ENCODE measurements at places on chromosomes 5 and 9.

DNA sequence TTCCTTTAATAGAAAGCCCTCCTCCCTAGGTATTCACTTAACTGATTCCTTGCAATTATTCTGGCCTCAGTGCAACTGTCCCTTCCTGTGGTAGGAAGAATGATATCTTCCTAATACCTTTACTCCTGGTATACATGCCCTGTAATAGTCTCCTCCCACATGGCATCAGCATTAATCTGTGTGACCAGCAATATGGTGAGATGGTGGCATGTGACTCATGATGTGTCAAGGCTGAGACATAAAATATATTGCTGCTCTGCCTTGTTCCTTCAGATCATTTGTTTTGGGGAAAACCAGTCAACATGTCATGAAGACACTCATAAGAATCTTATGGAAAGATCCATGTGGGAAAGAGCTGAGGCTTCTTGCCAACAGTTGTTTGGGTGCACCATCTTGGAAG lies 149.1 kb upstream of the TRPM3 start:
- no peak for DNase-seq

GRCh38 chr9:123716339-123716945 lies 213.5 kb downstream of the DENND1A start:
- DNase-seq = no peak

GRCh38 chr5:135010502-135011354 lies 23.3 kb downstream of the PITX1 start:
- DNase-seq = no peak

GRCh38 chr9:129176701-129177442 lies 1.2 kb downstream of the IER5L start:
- DNase-seq = no peak

DNA sequence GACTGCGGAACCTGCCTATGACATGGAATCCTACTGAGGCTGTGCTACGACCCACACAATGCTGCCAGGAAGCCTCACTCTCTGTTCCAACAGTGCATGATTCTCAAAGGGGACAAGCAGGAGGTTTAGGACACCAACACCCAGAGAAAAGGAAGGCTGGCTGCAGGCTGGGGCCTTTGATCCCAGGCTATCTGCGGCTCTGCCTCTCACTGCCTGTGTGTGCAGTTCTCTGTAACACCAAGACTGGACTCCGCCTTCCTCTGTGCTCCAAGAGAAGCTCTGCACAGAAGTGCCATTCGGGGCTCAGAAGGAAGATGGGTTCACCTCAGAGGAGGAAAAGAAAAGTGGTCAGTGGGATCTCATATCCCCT lies 20.5 kb downstream of the ANKH start:
- DNase-seq = no peak

GRCh38 chr5:29758986-29759421 lies 1434.5 kb upstream of the CDH6 start:
- no peak for DNase-seq

- no peak for DNase-seq
Observed at GRCh38 chr9:87119328-87119881, 172.1 kb upstream of the GAS1 start.

DNA sequence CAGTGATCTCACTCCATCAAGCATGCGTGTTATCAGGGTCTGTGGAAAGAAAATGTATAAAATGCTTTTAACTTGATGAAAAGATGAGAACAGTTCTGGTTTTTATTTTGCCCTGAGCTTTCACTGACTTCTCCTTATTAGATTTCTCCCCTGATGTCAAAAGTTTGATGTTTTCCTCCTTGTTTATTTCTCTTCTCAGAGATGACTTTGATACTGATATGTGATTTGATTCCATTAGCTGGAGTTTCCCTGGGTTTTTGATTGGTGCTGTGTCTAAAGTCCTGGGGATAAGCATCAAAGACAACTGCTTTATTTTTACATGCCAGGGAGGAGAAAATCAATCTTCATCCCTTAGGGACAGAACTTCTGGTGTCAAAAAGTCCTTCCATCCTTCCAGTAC lies 510.0 kb downstream of the KCTD16 start:
- no peak for DNase-seq

- no peak for DNase-seq
Observed at GRCh38 chr9:21174671-21175070, 8.2 kb upstream of the IFNA21 start.

DNA sequence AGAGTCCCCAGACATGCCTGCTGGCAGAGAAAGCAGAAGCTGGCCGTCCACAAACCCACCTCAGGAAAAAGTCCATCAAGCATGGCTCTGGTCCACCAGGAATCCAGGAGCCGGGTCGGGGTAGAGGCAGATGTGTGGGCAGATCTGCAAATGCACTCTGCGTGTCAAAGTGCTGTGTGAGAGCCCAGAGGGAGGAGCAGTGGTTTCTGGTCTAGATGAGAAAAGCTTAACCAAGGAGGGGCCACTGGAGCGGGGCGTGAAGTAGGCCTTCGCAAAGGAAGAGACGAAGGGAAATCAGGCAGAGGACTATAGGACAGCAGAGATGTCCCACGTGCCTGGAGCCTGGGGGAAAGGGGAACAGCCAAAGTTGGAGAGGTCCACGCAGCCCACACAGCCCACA lies 40.0 kb downstream of the TTLL11 start:
- DNase-seq = no peak

DNA sequence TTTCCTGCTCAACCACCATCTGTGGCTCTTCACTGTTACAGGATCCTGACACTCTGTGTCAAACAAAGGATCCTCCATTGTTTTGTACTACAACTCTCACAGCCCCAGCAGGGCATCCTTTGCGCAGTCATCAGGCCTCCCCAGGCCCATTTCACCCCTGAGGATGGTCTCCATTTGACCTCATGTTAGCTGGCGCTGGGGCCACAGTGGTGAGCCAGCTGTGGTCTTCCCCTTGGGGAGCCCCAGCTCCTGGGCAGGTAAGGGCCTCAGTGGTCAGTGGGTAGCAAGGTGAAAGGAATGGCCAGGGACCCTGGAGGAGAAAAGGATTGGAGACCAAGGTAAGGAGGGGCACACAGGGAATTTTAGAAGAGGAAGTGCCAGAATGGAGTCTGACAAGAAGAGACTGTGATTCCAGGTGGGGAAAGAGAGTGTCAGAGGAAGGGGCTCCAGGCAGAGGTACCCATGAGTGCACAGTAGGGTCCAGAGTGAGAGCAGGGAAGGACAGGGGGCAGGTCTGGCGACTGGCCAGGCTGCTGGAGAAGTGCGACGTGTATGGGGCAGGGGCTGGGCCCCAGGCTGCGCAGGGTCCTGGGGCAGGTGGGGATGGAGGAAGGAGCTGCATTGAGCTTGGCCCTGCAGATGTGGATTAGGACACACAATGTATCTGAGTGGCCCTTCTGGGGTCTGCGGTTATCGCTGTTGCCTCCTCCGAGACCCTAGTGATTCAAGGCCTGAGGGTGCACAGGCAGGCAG lies 109.9 kb downstream of the PHF2 start:
- no peak for DNase-seq

- no peak for DNase-seq
Observed at GRCh38 chr9:75914883-75915452, 24.5 kb downstream of the PCSK5 start.

GRCh38 chr9:69180670-69181069 lies 6.6 kb downstream of the TJP2 start:
- DNase-seq = peak; percentile 59

DNA sequence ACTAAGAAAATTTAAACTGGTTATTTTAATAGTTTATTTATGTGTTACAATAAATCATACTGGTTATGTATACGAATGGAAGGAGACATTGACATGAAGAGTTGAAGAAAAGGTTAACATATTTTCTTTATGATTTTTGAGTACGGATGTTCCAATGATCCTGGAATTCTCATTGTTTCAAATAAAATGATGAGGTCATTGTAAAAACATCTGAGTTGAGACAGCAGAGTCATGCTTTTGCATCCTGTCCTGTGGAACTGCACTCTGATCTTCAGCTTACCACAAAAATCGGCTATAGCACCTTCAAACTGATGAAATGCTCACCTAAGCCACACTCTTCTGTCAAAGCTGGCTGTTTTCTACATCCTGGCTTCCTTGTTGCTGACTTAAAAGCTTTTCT lies 67.8 kb downstream of the PTCD2 start:
- DNase-seq = no peak

DNA sequence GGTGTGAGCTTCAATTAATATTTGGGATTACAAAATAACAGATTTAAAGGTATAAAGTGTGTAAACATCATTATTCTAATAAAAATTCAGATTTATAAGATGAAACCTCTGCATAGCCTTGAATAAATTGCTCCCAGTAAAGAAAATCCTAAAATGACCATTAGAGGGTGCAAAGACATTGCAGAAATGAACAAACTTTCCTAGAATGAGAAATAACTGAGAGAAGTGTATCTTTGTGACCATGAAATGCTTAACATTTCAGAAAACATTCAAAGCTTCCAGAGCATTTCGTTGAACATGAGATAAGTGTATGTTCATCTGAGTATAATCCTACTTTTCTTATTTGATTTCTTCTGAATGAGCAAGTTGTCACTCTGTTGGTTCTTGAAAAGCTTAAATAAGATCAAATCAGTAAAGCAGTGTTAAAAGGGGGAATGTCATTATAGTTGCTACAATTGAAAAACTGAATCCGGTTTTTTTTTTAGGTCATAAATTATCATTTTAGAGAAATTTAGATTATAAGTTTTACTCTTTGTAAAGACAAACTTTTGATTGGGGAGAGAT lies 24.7 kb upstream of the NUDT12 start:
- DNase-seq = no peak

GRCh38 chr9:37515620-37516258 lies 30.0 kb downstream of the POLR1E start:
- no peak for DNase-seq

GRCh38 chr9:132151118-132151517 lies 10.7 kb upstream of the NTNG2 start:
- no peak for DNase-seq

DNA sequence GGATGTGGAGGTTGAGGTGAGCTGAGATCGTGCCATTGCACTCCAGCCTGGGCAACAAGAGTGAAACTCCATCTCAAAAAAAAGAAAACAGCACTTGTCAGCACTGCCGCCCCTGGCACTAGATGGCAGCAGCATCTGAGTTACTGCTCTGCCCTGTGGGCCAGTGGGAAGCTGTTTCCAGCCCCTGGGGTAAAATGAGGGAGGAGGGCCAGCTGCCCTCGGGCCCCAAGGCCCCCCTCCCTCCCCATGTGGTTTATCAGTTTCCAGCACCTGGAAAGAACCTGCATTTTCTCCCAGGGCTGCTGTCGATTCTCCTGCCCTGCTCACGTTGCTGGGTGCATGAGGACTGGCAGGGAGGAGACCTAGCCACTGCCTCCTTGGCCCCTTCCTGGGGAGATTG lies 13.2 kb upstream of the CEL start:
- DNase-seq = no peak

- no peak for DNase-seq
Observed at GRCh38 chr9:75200892-75201470, 112.7 kb downstream of the OSTF1 start.

GRCh38 chr9:13432904-13433303 lies 153.4 kb upstream of the MPDZ start:
- no peak for DNase-seq

DNA sequence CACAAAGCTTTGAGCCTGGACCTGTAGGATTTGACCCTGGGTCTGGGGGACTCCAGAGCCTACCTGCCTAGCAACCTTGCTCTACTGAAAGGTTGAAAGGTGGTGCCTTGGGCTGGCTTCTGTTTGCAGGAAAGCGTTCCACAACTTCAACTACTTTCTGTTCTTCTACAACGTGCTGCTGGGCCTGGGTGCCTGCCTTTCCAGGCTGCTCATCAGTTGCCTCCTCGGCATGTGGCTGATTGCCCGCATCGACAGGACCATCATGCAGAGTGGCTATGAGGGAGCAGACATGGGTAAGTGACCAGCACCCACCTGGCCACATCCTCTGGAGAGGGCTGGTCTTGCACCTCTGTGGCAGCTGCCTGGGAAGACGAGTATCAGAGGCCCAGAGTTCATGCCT lies 13.6 kb upstream of the CCDC180 start:
- DNase-seq = no peak

- no peak for DNase-seq
Observed at GRCh38 chr5:154740483-154740882, 14.7 kb upstream of the LARP1 start.

DNA sequence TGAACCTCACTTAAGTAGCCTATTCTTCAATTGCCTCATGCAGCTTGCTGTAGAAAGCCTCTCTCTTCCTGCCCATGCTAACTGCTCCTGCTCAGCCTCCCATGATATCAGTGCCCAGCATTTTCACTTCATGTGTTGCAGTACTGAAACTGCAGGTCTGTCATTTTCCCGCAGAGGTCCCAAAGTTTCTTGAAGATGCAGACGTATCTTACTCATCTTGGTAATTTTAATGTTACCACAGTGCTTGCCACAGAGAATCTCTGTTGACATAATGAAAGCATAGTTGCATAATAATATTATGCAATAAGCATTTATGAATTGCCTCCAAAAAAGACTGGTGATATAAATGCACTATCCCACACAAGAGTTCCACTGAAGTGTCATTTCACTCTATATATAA lies 561.1 kb upstream of the DAP start:
- DNase-seq = peak; percentile 4
